AG08396 (cell line): ENCODE measurements at places on chromosomes 6 and 20.
A peak's percentile ranks its signal among the peaks of the same experiment; 100 is the strongest.

GRCh38 chr6:30678964-30679726 lies 6.3 kb upstream of the DHX16 start:
- peak; percentile 77 for DNase-seq

- peak; percentile 34 for DNase-seq
Observed at GRCh38 chr6:1461207-1461606, 71.8 kb downstream of the FOXF2 start.

DNA sequence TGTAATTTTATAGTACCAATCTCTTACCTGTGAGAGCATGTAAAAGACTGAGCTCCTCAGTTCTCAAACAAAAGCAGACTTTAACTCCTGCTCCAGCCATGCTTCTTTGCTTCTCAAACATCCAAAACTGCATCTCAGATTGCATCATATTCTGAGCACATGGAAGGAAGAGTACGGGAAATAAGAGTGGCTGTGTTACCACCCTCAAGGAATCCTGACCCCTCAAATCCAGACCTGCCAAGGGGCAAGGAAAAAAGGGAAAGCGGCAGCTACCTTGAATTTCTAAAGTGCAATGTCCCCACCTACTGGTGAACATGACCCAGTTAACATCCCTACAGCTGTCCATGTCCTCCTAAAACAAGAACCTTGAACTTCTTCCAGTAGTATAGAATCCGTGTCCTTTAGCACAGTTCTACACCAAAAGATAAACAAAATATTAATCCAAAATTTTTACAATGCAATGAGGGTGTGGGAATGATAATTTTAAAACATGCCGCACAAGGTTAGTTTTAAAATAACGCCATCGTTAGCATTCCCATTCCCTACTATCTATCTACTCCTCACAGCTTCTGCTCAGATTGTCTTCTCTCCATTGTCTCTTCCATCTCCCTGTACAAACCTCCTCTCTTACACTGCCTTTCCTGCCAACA lies 34.1 kb upstream of the HLA-DQB1 start:
- peak; percentile 39 for DNase-seq

GRCh38 chr6:27894839-27895762 lies 17.1 kb downstream of the OR2B2 start:
- DNase-seq: peak; percentile 76

DNA sequence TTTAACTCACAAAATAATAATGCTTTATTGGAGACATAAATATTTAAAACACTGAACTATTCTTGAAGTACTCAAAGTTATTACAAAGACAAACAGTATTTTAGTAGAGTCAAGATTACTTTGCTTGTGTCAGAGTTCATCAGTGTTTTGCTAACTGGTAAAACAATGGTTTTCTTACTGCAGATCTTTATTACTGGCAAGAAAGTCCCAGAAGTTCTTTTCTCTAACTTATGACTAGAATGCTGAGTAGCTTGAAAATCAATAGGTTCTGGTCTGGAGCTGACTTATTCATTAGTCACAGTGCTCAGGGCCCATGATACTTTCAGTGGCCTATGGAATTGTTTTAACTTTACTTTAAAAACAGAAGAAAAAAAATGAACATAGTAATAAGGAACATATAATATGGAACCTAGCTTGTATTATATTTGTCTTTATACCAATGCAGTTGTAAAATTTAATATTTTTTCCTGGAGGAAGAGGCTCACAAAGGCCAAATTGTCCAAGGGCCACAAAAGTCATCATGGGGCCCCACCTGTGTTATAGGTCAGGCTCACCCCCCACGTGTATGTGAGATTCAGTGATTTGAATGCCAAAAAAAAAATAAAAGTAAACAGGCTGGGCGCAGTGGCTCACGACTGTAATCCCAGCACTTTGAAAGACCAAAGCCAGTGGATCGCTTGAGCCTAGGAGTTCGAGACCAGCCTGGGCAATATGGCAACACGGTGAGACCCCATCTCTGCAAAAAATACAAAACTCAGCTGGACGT lies 53.3 kb downstream of the PLEKHG1 start:
- no peak for DNase-seq

DNA sequence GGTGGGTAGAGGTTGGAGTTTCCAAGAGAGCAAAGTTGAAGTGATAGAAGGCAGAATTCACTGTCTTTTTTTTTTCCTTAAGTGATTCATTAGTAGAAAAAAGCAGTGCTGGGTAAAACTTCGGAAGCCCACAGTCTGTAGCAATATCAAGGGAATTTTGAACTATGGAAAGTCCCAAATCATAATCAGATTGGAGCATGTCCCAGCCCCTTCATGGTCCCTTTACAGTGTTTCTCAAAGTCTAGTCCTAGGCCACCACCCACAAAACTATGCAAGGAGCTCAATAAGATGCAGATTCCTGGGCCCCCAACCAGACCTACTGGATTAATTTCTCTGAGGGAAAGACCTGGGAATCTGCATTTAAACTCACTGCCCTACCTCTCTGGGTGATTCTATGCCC lies 22.6 kb downstream of the NEDD9 start:
- no peak for DNase-seq
